ENCODE measurements at places on chromosomes 2 and 18.

DNA sequence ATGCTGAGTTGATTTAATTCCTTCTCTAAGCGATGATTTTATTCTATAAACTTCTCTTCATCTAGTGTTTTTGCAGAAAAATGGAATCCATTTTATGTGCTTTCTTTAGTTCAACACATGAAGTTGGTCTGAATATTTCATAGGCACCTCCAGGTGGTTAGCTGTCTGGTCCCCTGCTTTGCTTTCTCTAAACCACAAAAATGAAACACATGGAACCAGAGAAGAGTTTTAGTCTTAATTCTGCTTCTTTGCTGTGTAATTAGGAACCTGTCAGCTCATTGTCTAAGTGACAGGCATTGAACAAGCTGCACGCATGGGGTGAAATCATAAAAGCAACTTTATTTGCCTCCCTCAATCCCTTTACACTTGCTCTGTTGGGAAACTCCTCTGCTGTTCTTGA, 150.4 kb downstream of the PIK3C3 start:
- DNase-seq = no peak

- no peak for DNase-seq
Observed at GRCh38 chr2:222797261-222797660, 63.6 kb upstream of the ACSL3 start.

DNA sequence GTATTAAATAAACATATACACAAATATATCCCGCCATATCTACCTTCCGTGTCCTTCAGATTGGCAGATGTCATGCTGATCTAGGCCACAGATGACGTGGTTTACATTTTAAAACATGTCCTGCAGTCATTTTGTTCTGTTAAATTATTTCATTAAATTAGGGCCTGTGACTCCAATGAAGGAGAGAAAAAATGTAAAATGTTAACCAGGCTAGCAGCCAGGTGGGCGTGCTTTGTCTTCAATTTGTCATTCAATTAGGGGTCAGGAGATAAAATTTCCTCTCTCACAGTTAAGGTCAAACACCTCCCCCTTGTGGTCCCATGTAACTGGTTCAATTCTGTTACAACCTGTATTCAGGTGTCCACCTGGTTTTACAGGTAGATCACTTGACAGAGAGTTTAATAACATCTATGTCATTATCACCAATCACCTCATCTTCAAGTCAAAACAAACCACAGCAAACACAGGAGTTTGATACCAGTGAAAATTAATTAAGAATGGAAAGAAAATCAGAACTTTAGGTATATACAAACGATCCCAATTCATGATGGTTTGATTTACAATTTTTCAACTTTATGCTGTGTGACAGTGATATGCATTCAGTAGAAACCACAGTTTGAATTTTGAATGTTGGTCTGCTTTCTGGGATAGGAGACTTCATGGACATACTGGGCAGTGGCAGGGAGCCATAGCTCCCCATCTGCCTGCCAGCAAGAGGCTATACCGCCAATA, 339.4 kb downstream of the CMPK2 start:
- DNase-seq = no peak

GRCh38 chr2:137947032-137947727, 17.1 kb upstream of the HNMT start:
- DNase-seq = no peak

DNA sequence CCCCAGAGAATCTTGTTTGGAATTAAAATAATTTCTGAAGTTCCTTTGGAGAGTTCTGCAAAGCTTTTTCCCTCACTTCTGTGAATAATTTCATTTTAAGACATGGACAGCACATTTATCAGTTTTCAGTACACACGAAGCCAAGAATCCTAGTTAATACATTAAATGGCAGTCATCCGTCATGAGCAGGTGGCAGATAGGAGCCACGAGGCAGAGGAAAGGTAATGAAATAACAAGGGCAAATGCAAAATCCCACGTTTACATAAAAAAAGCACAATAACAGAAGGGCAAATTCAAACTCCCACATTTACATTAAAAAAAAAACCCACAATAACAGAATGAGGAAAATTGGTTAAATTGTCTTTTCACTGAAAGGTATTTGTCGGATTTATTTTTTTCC, 25.9 kb upstream of the SNTG2 start:
- DNase-seq = no peak

- no peak for DNase-seq
Observed at GRCh38 chr2:149490296-149490695, 97.3 kb downstream of the MMADHC start.

- DNase-seq = no peak
Observed at GRCh38 chr2:172484706-172485105, 57.3 kb downstream of the ITGA6 start.

Data from Right ventricle myocardium superior (tissue), 1 donor.